AG04450 (cell line): ENCODE measurements at places on chromosomes 1 and 21. TPM values are rescaled to one million over a fixed set of nuclear protein-coding genes. Genes with fewer than 3 reads are reported as not detected.

Gene PDZK1IP1
- polyA plus RNA-seq, result not detected in 2 replicates

Gene COL11A1
- polyA plus RNA-seq, result 8.2 and 8.3 TPM in 2 replicates

Gene CLCN6
- polyA plus RNA-seq, result 9.0 and 10.7 TPM in 2 replicates

Gene PRAMEF17
- not detected in 2 replicates for polyA plus RNA-seq

Gene IL12RB2
- not detected in 2 replicates for polyA plus RNA-seq

Gene LRRC53
- polyA plus RNA-seq, result not detected in 2 replicates
